ENCODE measurements at places on chromosomes 1 and 21.
A peak's percentile ranks its signal among the peaks of the same experiment; 100 is the strongest.

DNA sequence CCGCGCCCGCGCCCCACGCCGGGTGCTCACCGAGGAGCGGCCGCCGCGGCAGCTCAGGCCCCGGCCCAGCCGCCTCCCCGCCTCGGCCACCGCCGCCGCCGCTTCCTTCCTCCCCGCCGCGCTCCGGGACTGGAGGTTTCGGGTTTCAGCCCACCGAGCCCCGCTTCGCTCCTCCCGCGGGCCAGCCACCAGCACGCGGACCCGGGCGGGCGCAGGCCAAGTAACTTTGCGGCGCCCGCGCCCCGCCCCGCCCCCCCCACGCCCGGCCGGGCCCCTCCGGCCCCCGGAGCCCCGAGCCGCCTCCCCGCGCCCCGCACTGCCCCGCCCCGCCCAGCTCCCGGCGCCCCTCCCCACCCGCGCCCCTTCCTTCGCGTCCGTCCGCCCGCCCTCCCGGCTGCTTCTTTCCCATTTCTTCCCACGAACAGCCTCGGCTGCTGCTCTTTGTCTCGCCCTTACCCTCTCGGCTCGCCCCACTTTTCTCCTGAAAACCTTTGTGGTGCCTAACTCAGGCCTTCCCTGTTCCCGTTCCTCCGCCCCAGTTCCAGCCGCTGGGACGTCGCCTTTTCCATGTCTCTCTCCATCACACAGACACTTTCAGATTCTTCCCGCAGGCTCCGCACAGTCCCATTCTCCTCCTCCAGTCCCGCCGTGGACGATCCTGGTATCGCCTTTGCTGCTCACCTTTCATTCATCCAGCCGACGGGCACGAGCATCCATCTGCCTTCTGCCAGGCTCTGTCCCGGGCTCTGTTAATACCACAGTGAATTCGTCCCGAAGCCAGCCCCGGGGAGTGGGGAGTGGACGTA, at the start of gene GPR161:
GPR161 (minus strand) TSS at position 222 of the 806 bp plus-strand sequence. CDS start 32,080 bp downstream, outside the sequence.
- DNase-seq, result peak; percentile 16

DNA sequence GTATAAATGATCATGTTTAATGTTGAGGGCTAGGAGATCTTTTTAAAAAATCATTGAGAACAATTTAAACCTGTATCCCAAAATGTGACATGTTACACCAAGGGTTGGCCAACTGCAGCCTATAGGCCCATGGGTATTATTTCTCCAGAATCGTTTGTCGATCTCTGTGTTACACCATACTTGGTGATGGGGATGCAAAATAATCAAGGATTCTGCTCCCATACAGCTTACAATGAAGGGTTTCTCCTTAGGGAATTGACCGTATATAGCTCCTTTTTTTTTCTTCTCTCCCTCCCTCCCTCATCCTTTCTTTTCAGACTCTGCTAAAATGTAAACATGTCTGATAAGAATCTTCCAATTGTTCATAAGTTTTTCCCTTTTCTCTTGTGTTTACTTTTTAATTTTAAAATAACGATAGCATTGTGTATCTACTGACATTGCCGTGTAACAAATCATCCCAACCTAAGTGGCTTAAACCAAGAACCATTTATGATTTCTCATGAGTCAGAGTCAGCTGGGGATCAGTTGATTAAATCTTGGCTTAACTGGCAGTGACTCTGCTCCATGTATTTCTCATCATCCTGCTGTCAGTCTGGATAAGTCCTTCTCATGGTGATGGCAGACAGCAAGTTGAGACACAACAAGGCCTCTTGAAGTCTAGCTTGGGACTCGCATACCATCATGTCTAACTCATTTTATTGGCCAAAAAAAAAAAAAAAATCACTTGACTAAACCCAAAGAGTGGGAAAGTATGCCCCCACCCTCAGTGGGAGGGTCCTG, 48.0 kb downstream of the MARK1 start:
- DNase-seq, result no peak

DNA sequence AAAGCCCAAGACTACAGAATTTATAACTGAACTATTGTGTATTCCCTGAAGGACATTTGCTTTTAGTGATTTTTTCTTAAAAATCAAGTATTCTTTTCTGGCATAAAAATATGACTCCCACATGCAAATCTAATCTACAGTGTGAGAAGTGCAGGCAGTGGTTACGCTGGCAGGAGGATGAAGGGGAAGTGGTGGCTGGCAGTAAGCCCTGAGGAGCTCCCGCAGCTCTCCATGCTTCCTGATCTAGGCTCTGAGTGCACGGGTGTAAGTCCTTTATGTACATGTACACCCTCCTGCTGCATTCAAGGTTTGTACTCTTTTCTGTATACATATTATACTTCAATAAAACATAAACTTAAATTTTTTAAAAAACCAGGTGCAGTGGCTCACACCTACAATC, 67.5 kb upstream of the PRDX6 start:
- no peak for DNase-seq

- no peak for DNase-seq
Observed at GRCh38 chr1:50023292-50024159, at the start of gene AGBL4. Gene AGBL4, minus strand, starts transcription at chr1:50023954.

DNA sequence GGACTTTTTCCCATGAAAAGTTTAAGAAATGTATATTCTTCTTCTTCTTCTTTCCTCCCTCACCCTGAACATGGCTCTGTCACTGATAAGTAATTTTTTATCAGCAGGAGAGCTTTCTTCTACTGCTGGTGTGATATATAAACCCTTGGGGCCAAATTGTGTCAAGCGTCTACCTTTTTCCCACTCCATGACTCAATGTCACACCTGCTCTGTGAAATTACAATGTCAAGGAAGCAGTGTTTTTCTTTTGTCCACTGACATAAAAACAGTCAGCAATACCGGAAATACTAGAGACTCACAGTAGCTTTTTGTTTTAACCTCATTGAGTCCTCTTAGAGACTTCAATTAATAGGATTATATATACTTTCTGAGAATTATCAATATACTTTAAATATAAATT, 416.2 kb upstream of the ADGRL4 start:
- DNase-seq, result no peak

- DNase-seq, result no peak
Observed at GRCh38 chr1:221884821-221885220, 142.9 kb upstream of the DUSP10 start.

DNA sequence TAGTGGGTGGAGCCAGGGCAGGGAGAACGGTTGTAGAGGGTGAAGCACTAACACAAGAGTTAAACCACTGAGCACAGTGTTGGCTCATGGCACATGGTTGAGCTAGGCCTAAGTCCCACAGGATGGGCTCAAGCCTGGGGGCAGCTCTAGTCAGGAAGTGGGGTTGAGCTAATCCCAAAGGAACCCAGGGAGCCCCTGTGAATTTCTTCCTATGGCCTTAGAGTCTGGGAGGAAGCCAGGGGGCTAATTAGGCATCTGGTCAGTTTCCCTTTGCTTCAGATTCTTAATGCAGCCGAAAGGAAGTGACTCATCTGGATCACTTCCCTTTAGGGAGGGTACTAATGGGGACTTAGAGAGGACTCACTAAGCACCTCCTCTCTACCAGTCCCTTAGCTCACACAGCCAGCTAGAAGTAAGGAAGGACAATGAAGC, 10.1 kb downstream of the CFAP45 start:
- DNase-seq, result no peak

Data from activated CD4-positive, alpha-beta T cell treated with anti-CD3 and anti-CD28 coated beads for 4 hours (primary cell).